BE2C (cell line): ENCODE measurements at places on chromosomes 5 and 9.

GRCh38 chr5:124459984-124460383, 286.5 kb downstream of the ZNF608 start:
- DNase-seq: no peak

DNA sequence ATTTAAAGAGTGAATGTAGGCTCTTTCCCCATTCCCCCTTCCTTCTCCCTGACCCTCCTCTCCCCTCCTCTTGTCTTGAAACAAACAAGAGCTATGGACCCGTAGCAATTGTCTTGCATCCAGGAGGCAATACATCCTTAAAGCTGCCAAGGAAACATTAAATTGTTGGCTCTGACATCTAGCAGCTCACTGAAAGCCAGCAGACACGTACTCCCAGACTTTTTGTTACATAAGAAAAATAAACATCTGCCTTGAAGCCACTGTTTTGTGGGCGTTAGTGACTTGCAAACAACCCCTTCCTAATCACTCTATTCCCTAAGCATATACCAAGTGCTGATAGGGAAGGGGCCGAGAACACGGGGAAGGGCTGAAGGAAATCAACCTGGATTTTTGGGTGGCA, 8.6 kb downstream of the SLC45A2 start:
- DNase-seq: no peak

GRCh38 chr5:71475788-71476384, 20.4 kb downstream of the BDP1 start:
- DNase-seq: no peak

DNA sequence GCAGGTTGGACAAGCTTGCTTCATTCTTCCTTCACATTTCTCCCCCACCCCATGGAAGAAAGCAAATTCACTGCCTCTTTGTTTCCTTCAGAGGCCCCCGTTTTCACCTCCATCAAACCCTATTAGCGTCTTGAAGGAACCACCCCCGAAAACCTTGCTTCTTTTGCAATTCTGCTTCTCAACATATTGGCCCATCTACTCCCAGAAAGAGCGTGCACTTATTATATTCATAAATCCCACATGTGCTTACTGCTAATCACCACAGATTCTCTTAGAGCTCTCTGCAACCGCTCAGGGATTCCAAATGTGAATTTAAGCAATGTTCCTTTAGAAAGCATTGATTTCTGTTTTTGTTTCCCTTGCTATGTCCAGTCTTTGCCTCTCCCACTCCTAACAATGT, 1.1 kb downstream of the F2RL2 start:
- DNase-seq: no peak

DNA sequence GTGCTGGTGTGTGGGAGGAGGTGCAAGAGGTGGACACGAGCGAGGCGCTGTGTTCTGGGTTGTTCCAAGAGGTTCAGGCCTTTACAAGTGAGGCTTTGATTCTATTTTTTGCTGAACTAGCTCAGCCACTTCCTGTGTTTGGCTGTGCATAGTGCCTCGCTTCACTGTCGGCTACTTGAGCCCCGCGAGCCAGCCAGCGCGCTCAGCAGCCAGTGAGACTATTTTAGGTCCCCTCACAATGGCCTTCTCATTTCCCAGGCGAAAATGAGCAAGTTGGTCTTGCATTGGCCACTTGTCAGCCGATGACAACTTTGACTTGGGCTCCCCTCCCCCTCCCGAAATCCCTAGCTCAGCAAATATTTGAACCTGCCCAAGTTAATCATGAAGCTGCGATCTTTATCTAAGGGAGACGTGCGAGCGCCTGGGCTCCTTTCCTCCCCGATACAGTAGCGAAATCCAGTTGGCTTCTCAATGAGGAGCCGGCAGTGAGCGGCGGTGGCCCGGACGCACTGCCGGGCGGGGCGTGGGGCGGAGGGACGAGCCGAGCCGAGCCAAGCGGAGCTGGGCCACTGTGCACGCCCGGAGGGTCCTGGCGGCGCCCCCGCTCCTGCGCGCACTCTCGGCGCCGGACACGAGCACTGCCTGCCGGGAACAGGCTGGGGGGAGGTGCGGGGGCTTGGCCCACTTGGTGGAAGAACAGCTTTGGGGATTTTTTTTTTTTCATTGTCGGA, 72.6 kb downstream of the PIK3R1 start:
- DNase-seq: peak; percentile 85

- DNase-seq: no peak
Measured at GRCh38 chr5:145499483-145499882, 335.7 kb downstream of the PRELID2 start.

- DNase-seq: no peak
Measured at GRCh38 chr5:79420248-79420647, 93.7 kb downstream of the HOMER1 start.

DNA sequence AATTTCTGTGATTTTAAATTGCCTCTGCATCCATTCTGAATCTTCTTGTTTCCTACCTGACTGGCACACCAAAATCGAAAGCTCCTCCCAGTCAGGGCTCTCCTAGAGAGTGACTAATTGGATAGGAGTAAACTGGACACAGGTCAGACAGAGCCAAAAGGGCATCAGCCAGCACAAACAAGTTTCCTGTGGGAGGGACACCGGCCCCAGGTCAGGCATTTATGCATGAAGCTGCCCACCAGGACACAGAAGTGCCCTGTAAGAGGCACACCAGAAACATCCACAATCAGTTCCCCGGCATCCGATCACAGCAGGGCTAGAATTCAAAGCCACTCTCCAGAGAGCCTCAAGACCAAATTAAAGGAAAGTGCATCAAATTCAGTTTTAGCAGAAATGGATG, 78.4 kb downstream of the SFXN1 start:
- no peak for DNase-seq

GRCh38 chr5:136043968-136044610, 15.3 kb downstream of the TGFBI start:
- DNase-seq: no peak

DNA sequence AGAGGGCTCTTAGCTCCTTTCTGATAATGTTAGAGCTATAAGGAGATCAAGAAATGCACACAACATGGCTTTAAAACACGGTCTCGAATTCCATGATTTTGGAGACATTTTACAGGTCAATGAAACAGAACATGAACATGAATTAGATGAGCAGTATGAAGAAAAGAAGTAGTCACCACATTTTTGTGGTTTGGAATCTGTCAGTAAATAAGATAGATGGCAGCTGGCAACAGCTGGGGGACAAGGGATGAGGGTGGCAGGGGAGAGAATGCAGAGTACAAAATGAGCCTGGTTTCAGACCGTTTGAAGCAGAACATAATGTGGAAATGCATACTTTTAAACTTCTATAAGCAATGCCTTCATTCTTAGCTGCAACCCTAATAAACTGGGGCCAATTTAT, 107.1 kb downstream of the OXCT1 start:
- DNase-seq: no peak

DNA sequence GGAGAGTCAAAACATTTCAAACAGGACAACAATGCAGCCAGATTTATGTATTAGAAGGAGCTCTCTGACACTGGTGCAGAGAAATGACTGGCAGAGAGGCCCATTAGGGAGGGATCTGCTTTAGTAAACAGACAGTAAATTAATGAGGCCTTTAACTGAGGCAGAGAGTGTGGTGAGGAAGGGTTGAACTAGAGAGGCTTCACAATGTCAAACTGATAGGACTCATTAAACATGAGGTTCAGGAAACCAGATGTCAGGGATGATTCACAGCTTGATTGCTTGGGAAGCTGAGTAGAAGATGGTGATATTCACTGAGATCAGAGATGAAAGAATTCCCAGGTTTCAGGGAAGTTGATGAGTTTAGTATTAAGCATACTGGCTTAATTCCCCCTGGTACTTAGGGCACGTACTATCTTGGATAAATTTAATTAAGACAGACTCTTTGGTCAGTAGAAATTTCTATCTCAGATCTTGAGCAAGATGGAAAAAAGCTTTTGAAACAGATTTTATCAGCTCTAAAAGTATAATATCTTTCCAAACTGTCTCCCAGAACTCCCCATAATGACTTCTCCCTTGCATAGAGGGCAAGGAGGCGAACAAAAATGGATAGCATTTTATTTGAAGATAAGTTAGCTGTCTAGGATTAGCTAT, 8.6 kb upstream of the MUSK start:
- peak; percentile 35 for DNase-seq

DNA sequence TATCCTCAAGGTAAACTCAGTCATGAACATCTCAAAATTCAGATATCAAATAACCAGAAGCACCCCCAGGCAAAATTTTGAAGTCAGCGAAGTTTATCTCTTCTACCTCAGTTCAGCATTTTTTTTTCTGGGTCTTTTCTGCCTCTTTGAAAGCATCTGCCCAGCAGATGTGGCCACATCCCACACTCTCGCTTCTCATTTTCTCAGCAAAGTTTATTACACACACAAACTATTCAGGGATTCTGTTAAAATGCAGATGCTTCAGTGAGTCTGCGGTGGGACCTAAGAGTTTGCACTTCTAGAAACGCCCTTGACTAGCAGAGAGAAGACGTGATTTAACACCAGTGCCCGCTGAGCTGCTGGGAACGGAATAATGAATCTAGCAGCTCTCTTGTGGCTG, 19.3 kb downstream of the RASEF start:
- no peak for DNase-seq

GRCh38 chr5:69086206-69086605, 7.6 kb upstream of the SLC30A5 start:
- no peak for DNase-seq

DNA sequence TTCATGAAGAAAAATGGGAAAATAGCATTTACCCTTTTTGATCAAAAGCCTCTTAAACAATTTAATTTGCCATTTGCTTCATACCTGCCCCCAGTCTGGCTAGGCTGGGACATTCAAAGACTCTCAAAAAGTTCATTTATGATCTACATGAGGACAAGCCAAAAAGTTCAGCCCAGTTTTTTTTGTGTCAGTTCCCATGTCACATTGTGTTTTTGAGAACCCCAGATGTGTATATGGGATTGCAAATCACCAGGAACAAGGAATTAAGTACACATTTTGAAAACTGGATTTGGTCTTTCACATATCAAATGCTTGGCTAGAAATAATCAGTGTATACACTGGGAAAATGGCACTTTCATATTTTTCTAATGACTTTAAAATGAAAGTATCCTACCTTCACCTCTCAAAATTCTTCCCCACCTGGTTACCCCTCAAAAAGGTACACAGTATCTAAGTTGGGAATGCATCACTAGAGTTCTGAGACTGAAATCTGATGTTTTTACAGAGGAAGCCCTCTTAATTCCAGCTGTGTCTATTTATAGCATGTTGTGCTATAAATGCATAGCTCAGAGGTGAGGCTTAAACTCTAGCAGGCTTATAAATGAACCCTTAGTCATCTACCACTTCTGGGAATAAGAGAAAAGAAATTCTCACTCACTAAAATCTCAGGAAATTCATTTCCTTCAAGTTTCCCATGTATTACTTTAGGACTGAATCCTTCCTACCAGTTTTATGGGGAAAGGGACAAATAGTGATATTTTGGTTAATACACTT, 9.3 kb downstream of the STOM start:
- no peak for DNase-seq

DNA sequence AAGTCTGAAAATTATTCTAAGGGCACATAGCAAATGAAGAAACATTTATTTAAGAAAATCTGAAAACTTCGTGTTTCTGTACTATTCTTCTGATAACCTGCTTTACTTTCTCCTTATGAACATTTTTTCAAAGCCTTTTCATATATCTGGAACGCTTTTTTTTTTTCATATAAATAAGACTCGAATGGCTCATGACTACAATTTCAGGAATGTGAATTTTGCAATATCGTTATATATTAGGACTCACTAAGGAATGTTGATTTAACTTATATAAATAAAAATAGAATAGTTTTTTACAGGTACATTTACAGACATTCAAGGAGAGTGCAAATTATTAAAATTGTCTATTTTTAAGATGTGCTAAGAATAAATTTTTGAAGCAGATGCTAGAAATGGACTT, 42.9 kb downstream of the GPBP1 start:
- no peak for DNase-seq

DNA sequence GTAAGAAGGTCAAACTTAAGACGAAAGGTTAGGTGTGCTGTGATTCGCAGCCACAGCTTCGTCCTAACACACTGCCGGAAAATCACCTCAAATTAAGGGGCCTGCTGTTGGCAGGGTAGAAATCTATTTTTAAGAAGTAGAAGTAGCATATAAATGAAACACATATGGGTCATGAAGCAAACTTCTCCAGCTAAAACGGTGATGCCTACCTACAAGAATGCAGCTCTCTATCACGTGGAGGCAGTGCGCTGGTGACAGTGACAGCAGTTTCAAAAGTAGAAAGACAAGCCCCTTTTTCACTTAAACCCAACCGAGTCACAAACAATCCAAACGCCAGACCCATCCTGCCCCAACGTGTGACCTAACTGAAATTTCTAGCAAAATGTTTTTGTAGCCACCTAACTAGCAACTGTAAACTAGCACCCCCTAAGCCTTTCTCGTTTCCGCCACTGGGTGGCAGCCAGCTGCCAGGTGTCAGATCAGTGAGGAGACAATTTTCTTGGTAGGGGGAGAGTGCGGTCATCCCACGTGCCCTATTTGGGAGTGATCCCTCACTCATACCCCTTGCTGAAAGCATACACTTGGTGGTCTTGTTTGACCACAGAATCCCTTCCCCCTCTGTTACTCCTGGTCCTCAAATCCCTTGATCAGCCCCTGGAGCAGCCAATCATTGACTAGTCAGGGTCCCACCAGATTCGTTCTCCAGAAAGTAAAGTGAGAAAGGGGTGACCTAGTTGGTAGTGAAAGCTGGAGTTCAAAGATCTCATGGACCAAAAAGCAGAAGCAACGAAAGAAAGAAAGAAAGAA, 71.8 kb upstream of the MAMDC2 start:
- peak; percentile 78 for DNase-seq

DNA sequence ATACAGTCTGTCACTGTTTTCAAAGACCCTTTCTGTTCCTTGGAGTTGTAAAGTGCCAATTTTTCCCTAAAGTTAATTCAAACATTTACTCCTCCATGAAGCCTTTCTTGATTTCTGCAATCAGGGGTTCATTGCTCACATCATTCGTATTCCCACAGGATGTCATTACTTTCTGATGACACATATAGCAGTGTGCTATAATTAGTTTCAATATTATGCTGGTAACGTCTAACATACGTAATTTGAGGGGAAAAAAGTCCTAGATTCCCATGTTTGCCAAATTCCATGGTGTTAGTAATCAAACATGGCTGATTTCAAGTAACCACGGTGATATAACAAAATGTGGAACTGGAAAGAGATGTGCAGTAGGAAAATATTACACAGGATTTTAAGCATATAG, 468.2 kb upstream of the MEF2C start:
- no peak for DNase-seq

GRCh38 chr9:87059772-87060171, 112.5 kb upstream of the GAS1 start:
- DNase-seq: no peak

GRCh38 chr9:107638521-107639310, 149.1 kb upstream of the KLF4 start:
- DNase-seq: no peak

- DNase-seq: no peak
Measured at GRCh38 chr9:129037767-129038098, 1.3 kb downstream of the MIGA2 start.

- no peak for DNase-seq
Measured at GRCh38 chr5:73278693-73279092, 105.7 kb downstream of the TMEM174 start.

DNA sequence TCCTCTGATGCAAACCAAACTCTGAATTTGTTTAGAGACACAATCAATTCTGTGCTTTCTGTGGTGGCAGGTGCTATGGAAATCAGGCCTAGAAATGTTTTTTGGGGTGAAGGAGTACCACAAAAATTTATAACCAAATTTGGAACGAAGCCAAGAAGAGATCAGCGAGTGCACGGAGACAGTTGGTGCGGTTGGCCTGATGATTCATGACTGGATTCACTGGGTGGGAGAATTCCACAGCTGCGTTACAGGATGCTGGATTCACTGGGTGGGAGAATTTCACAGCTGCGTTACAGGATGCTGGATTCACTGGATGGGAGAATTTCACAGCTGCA, 135.6 kb upstream of the IRX4 start:
- DNase-seq: no peak

GRCh38 chr5:81517462-81517861, 123.5 kb upstream of the ACOT12 start:
- DNase-seq: no peak
